Foreskin fibroblast (primary cell): ENCODE measurements at places on chromosomes 7 and 10.

DNA sequence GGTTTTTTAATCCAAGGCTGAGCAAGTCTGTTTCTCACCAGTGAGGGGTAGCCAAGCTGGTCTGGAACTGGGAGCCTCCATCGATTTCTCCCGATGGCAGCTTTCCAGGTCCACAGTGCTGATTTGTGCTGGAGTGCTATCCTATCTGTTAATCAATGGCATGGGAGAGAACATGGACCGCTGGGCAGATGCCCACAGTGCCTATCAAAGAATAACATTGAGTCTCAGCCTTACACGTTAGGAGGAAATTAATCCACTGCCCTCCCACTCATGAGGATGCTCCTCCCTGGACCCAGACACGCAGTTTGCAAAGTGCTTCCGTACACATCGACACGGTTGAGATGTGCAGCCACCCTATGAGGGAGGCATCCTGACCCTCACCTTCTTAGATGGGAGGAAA, 36.0 kb upstream of the CUX1 start:
- DNase-seq = no peak

- peak; percentile 48 for DNase-seq
Measured at GRCh38 chr7:114663502-114663901, 248.9 kb downstream of the FOXP2 start.

DNA sequence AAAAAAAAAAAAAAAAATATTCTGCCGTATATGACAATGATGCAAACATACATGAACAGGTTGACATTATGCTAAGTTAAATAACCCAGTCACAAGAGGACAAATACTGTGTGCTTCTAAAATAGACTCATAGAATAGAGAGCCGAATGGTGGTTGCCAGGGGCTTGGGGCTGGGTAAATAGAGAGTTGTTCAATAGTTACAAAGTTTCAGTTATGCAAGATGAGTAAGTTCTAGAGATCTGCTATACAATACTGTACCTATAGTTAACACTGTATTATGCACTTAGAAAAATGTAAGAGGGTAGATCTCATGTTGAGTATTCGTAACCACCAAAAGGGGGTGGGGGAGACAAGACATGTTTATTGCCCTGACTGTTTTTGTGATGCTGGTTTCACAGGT, 77.1 kb upstream of the GNAI1 start:
- DNase-seq = no peak

DNA sequence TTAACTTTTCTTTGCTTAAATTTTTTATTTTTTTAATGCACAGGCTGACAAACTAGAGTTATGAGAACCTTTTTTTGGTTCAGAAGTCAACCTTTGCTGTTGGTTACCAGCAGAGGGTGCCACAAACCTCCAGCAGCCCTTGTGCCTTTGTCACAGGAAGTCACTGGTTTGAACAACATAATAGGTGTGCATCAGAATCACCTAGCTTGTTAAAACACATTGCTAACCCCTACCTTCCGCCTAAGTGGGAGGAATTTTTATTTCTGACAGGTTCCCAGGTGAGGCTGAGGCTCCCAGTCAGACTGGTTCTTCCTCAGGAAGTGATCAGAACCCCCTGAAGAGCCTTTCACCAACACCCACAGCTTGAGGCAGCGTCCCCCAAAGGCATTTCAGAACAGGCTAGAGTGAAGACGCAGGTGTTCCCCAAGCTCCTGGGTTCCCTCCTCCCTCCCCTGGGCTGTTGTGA, 22.6 kb upstream of the VDAC2 start:
- DNase-seq = peak; percentile 49

DNA sequence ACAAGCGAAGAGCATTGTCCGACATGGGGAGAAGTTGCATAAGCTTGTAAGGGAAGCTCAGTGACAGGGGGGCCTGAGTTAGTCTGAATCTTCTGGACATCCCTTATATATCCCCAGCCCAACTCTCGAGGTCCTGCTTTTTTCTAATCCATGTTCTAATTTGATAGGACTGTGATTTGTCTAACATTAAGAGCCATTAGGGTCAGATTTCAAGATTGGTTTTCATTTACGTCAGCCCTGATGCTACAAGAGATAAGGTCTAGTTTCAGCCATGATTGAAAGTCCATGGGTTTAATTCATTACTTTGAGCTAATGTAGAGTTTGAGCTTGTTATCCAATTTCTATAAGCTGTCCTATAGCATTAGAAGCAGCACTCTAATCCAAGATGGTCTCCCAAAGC, 20.3 kb downstream of the TLX1 start:
- DNase-seq = no peak

DNA sequence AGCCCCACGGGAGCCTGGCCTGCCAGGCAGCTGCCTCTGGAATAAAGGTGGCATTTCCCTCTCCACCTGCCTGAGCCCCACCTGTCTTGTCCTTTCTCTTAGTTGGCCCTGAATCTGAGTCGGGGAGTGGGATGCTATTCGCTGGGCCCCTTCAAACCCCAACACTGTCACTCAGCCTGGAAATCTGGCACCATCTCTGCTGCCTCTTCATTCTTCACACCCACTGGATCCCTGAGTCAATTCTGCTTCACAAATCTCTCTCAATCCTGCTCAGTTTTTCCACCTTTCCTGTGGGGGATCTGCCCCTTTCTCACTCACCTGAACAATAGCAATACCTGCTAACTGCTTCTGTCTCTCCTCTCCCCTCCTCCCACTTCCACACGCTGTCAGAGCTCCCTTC, 10.6 kb downstream of the CRTAC1 start:
- DNase-seq = no peak

GRCh38 chr7:46449743-46450142, 528.7 kb upstream of the IGFBP3 start:
- peak; percentile 31 for DNase-seq

DNA sequence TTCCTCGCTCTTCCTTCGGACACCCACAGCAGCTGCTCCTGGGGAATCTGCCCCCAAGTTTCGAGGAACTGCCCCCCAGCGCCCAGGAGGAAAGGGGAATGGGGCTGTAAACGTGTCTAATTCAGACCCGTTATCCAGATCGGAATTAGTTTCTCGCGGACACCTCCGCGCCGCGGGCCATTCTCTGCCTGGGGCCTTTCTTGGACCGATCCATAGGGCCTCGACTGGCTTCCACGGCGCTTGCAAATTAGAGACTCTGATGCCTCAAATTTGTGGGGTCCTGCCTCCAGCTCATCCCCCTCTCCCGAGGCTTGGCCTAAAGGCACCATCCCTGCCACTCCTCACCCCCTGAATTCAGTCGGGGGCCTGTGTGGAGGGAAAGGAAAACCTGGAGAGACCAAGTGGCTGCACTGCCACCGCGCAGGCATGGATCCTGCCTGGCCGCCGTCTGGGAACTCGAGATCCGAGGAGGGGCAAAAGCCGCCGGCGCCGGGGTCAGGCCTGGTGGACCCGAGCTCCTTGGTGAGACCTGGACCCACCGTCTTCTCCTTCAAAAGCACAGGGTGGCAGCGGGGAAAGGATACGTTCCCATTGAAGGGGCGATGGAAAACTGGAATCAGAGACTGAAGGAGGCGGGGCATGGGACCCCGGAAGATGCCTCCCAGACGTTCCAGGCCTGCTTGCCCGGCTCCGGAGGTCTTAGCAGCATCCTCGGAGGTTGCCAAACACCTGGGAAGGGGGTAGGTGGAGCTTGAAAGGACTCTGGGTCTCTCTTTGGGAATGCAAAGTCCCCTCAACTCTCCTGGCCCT, 13.7 kb downstream of the LBX1 start:
- DNase-seq = no peak

GRCh38 chr10:7069706-7070105, 341.1 kb downstream of the SFMBT2 start:
- no peak for DNase-seq

- no peak for DNase-seq
Measured at GRCh38 chr10:90818736-90819135, 39.1 kb downstream of the HTR7 start.

- peak; percentile 28 for DNase-seq
Measured at GRCh38 chr7:99525713-99526440, 21.4 kb downstream of the ZKSCAN5 start.

DNA sequence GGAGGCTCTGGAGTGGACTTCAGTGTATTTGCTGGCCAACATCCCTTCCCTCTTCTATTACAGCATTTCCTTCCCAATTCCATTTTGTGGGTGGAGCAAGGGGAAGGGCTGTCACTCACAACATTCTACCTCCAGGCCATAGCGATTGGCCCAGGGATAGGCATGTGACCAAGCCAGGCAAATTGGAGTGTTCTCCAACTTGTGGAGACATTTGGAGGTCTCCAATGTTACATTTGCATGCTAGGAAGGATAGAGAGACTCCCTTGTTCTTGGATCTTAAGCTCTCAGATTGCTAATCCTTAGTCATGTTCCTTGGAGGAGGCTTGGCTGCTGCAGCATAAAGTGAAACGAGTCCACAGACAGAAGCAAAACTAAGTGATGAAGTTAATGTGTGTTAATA, 95.6 kb upstream of the KIF5B start:
- DNase-seq = peak; percentile 12

DNA sequence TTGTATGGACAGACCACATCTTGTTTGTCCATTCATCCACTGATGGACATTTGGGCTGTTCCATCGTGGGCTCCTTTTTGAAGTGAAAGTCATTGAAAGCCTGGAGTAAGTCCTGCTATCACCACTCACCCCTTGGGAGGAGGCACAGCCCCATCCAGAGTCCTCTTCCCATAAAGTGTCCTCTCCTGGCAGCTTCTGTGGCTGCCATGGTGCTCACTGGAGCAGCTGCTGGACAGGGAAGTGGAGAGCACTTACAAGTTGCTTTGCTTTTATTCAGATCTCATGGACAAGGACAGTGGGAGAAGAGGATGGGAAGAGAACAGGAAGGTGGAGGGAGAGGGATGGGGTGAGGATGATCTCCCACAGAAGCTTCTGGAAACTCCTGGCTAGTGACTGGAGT, 18.5 kb upstream of the EIF5AL1 start:
- no peak for DNase-seq
